ENCODE measurements at places on chromosomes 6 and 20. TPM values are rescaled to one million over a fixed set of nuclear protein-coding genes. Genes with fewer than 3 reads are reported as not detected.

DNA sequence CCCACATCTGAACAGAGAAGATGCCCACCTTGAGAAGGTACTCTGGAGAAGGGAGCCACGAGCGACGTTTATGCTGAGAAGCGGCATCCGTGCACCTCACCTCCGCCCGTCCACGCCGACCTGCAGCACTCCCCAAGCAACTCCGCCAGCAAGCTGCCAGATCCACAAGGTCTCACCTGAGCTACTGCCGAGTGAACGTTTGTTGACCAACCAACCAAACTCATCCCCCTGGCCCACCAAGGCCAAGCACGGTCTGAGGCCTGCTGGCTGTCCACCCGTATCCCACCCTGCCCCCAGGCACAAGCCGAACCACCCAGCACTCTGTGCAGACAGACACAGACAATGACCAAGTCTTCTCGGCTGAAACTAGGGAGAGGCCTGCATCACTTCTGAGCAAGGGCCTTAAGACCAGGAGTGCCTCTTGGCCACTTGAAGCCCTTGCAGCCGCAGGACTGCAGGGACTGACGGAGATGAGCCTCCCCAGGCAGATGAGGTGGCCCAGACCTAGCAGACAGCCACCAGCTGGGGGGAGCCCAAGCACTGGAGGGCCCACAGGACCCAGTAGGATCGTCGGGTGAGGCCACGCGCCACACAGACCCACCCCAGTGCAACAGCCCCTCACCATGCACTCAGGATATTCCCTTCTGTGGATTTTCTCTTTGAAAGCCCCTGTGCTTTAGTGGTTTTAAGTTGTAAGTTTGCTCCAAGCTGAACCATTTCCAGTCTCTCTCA is 12.1 kb downstream of the TAF4 start:
- peak; percentile 9 for DNase-seq
- no peak overlapping the region for H3K27ac ChIP-seq
- H3K27me3 ChIP-seq = no peaks in the 10 kb centered on the region
- H3K4me3 ChIP-seq = no peak overlapping the region
- H3K4me1 ChIP-seq = peaks cover 12% of the 10 kb centered on the region
- H3K36me3 ChIP-seq = no peaks in the 10 kb centered on the region

- no peaks in the 10 kb centered on the region for H3K4me1 ChIP-seq
- no peak for DNase-seq
- H3K27me3 ChIP-seq = no peaks in the 10 kb centered on the region
- H3K27ac ChIP-seq = no peak overlapping the region
These were observed 215.3 kb upstream of the SUPT3H start for GRCh38 chr6:45592991-45593390.

DNA sequence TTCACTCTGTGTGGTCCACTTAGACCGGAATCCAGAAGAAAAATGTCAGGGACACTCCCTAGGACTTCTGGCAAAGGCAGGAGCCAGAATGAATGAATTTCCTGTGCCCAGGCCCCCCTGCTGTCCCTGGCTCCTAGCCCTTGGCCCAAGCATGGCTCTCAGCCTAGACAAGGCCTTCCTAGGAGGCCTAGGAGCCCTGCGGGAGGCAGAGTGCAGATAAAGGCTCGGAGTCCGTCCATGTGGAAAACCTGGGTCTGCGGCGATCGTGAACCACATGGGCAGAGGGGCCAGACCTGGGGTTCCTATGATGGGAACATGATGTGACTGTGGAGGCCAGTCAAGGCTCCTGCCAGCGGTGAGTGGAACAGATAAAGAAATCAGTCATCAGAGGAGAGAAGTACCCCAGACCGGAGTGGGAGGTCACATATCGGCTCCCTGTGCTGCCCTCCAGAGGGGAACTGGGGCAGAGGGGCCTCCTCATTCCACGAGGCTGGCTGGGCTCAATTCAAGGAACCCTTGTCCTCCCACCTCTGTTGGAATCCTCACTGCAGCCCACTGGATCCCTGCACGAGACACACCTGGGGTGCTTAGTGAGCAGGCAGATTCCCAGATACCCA is 5.9 kb upstream of the VSTM2L start:
- no peaks in the 10 kb centered on the region for H3K4me1 ChIP-seq
- no peak for DNase-seq

PDSS2 gene
- polyA plus RNA-seq = 15.6 TPM

LY6G5C gene
- polyA plus RNA-seq = 3.7 TPM

- H3K4me3 ChIP-seq = peak overlapping the region; percentile 22
- peaks cover 4% of the 10 kb centered on the region for H3K4me1 ChIP-seq
- no peak for DNase-seq
- no peaks in the 10 kb centered on the region for H3K36me3 ChIP-seq
- no peak overlapping the region for H3K27ac ChIP-seq
These were observed 79.6 kb downstream of the IPCEF1 start for GRCh38 chr6:154276810-154277628.

TULP4 gene
- polyA plus RNA-seq = 7.5 TPM

GRCh38 chr6:31356946-31357466 is at the start of gene HLA-B:
Gene HLA-B (minus strand): TSS chr6:31357179. CDS start chr6:31357158, 21 bp downstream.
- H3K27me3 ChIP-seq = no peaks in the 10 kb centered on the region
- H3K4me3 ChIP-seq = peak within 1 kb of the TSS; percentile 61
- H3K36me3 ChIP-seq = no peaks in the 10 kb centered on the region
- peak within 1 kb of the TSS; percentile 88 for H3K27ac ChIP-seq
- peak; percentile 89 for DNase-seq
